CD8-positive, alpha-beta memory T cell (primary cell): ENCODE measurements at places on chromosomes 5 and 9. TPM values are rescaled to one million over a fixed set of nuclear protein-coding genes. Genes with fewer than 3 reads are reported as not detected.

Gene TCOF1
- 33.1 TPM for polyA plus RNA-seq

Gene PCDHA9
- polyA plus RNA-seq: not detected

Gene ANKRD20A1
- 1.7 TPM for polyA plus RNA-seq

Gene ANKRD34B
- polyA plus RNA-seq: not detected

Gene IL4
- polyA plus RNA-seq: not detected

Gene ADAMTS16
- not detected for polyA plus RNA-seq

Gene COX7C
- polyA plus RNA-seq: 727 TPM

Gene FBP1
- polyA plus RNA-seq: 13.3 TPM

Gene CTSL
- 0.82 TPM for polyA plus RNA-seq
